ENCODE measurements at places on chromosomes 4 and X.

GRCh38 chr4:135325264-135325663 lies 1123.7 kb upstream of the PABPC4L start:
- no peak for DNase-seq

GRCh38 chr4:158051401-158052235 lies 121.2 kb downstream of the GASK1B start:
- no peak for DNase-seq

DNA sequence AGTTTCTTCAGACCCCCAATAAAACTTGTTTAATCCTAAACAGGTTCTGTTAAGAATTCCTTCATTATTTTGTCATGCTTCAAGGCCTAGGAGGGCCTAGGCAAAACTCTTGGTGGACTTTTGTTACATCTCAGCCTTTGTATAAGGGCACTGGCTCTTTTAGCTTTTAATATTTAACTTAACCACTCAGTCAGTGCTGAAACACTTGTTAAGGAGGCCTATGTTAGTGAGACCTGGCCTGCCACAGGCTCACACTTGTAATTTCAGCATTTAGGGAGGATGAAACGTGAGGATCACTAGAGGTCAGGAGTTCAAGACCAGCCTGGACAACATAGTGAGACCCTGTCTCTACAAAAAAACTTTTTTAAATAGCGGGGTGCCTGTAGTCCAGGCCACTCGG lies 32.7 kb upstream of the PGK1 start:
- no peak for DNase-seq

DNA sequence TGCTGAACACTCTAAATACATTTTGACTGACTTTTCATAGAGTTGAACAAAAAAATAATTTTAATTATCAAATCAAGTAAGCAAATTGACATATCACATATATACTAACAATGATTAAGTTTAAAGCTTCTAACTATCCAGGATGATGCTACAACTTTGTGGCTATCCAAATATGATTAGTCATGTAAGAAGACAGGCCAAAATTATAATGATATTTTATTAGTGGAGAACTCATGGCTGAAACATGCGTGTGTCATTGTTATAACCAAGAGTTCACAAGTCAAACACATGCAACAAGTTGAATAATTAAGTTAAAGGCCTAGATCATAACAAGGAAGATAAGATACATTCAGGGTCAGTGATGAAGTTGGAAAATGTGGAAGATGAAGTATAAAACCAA lies 346.8 kb downstream of the FSTL5 start:
- no peak for DNase-seq

DNA sequence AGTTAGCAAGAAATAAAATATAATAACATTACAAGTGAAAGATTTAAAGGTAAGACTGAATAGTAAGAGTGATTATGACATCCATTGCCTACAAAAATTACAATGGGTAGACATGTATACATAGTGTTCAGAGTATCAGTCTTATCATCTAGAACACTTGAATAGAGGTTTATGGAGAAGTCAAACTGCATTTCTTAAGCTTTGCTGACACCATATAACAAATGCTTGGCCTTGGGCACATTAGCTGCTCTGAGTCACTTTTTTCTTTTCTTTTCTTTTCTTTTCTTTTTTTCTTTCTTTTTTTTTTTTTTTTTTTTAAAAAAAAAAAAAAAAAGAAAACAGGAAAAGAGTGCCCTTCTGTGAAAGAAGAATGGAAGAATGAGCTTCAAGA lies 220.0 kb downstream of the SPCS3 start:
- DNase-seq, result no peak

DNA sequence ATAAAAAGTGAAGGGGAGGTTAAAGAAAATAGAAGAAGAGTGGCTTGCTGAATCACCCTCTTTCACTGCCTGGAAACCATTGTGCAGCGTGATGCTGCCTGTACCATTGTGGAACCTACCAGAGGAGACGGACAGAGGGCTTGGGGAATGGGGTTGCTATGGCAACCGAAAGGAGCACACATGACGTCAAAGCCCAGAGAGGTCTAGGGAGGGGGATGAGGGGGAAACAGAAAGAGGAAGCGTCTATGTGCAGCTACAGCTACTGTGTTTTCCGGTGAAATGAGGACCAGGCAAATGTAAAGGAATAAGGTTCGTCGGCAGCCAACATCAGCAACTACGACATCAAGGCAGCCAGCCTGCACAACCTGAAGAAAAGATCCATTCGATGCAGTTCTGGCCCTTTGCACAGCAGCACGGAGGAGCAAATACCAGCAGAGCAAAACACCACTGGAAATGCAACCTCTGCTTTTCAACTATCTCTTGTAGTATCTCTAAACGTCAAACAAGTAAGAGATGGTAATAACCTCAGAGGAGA lies at the start of gene MAPK10:
MAPK10 (minus strand) TSS at position 110 of the 535 bp plus-strand sequence.
- peak; percentile 24 for DNase-seq

DNA sequence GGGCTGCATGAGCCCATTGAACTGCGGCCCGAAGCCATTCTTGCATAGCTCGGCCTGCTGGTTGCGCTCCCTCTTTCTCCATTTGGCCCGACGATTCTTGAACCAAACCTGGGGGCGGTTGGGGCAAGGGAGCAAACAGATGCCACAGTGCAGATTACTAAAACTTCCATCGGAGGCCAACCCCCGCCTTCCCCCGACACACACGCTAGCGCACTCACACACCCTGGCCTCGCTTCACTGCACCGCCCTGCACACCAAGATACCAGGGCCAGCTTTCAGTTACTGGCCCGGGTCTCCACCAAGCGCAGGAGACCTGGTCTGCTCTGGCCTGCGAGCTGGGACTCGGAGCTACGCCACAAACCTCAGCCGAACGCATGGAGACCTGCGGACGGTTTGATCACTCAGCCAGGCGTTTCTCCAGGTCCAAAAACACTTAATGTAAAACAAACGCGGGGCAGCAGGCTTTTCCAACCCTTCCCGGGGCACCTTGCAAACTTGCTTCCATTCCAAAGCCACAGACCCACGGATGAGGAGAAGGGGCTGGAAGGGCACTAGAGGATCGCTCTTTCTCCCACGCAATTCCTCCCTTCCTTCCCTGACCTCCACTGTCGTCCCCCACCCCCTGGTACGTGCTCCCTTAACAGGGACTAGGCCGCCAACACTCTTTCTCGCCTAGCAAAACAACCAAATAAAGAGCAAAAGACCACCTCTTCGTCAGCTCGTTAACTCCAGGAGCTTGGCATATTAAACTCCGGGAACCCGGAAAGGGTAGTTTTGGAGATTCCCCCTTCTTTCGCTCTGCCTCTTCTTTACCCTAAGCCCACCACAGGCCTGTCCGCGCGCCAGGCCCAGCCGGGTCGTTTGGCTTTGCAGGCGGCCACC lies 4.1 kb downstream of the PITX2 start:
- DNase-seq, result no peak

GRCh38 chr4:177450426-177451107 lies 8.3 kb upstream of the AGA start:
- DNase-seq, result no peak

DNA sequence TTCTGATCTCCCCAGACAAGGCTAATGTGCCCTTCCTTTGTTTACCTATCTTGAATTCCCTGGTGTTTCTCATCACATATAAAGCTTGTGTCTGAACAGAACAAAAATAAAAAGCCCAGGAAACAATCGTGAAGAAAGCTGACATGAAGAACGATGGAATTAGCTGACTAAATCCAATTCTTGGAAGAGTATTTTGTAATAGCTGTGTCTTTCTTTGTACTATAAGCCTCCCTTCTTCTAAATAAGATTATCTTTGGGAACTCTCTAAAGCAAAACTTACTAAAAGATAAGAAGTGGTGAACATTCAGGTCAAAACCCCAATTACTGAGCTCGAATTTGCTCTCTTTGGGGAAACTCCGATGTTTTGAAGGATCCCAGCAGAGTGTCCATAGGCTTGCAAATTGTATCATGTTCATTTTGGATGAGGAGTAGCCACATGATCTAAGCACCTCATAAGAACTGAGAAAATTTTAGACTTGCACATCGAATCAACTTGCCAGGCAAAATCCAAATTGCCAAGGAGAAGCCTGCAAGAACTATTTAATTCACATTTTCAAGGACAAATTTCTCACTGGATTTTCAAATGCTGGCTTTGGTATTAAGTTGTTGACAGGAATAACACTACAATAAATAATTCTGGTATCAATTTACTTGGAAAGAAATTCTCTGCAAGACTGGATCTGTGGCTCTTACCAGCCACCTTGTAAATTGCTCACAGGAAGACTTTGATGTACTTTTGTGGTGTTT lies 106.2 kb downstream of the LNX1 start:
- DNase-seq, result no peak

GRCh38 chr4:186644737-186645261 lies 78.9 kb downstream of the FAT1 start:
- no peak for DNase-seq

DNA sequence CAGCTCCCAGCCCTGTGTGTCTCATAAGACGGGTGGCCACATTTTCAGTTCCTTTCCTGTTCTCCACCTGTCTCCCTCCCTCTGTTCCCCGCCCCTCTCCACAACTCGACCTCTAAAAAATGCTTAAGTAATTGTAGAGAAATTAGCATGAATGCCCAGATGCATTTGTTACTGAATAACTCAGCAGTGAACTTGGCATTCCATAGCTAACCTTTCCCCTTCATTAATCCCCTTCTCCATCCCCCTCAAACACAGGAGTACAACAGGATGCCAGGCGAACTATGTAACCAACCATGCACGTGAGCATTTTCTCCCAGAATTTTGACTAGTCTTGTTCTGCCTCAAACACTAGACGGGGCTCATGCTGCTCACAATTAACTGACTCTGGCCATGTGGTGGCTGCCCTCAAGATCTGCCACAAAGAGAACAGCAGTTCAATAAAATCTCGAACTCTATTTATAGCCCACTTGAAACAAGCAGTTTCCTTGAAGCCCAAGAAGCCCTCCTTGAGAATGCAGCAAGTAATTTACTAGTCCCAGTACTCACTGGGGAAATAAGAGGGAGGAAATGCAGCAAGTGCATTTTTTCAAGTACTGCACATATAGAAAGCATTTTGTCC lies 351.2 kb downstream of the ARHGAP24 start:
- no peak for DNase-seq

DNA sequence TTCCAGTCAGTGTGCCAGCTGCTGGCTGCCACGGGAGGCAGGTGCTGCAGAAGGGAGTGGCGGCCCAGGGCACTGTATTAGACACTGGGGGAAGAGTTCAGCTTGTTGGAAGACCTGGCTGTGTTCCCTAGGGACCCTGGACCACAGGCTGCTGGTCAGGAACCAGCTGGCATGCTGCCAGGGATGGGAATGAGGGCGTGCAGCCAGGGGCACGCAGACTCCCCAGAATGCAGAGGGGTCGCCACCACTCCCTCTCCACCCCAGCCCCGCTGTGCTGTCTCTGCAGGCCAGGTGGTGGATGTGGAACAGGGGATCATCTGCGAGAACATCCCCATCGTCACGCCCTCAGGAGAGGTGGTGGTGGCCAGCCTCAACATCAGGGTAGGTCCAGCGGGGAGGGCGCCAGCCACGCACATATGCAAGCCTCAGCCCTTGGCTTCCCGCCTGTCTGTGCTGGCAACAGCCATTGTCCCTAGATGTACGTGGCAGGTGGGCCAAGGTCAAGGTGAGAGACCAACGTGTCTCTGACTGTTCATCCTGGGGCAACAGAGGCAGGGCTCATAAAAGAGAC lies 12.3 kb downstream of the ABCD1 start:
- DNase-seq, result no peak

DNA sequence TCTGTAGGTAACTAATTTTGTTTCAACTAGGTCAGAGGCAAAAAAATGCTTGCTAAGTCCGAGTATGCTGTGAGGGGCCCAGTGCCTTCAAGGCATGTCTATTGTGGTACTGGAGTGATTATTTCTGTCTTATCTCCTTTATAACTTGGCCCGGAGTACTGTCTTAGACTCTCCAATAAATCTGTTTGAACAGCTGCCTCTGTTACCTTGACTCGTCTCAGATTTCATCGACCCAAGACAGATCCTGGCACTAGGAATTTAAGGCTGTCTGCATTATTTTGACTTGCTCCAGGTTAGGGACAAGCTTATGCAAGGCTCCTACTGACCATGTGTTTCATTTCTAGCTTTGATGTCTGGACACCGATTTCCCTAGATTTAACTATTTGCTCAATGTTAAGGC lies 41.1 kb upstream of the NKAP start:
- DNase-seq, result no peak

GRCh38 chrX:136765821-136766356 lies 14.8 kb downstream of the ARHGEF6 start:
- no peak for DNase-seq
